ENCODE measurements at places on chromosomes 1 and 21.

- DNase-seq, result no peak
These were observed 107.1 kb upstream of the ERRFI1 start for GRCh38 chr1:8133190-8133589.

- no peak for DNase-seq
These were observed 1536.8 kb downstream of the KCNT2 start for GRCh38 chr1:195071461-195071860.

GRCh38 chr1:60982539-60982938 lies 99.8 kb upstream of the NFIA start:
- no peak for DNase-seq

DNA sequence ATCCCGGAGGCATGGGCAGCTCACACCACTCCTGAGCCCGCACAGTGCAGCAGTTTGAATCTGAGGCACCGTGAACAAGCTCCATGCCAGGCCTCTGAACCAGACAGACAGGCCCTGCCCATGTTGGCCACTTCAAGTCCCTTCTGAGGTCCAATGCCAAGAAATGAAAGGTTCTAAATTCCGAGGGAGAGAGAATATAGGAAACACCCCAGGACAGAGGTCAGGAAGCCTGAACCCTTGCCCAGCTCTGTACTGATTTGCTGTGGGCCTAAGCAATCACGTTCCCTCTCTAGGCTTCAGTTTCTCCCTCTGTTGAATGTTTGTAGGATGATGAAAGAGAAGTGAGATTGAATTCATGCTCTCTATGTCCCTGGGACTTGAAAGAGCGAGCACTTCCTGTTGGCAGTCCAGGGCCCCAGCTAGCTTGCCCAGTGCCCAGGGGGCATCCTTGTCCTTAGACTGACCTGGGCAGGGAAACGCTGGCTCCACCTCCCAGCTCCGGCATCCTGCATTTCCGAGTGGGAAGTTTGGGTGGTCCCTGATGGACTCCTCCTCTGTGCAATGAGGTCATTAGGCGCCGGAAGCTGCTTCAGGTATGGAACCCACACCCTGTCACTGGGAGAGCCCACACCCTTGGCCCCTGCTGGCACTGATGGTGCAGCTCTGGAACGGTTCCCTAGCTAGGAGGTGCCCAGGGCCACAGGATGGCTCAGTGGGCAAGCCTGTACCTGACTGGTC lies 242.4 kb upstream of the TMEM51 start:
- no peak for DNase-seq

- no peak for DNase-seq
These were observed 95.6 kb downstream of the RIPK4 start for GRCh38 chr21:41671212-41671762.

DNA sequence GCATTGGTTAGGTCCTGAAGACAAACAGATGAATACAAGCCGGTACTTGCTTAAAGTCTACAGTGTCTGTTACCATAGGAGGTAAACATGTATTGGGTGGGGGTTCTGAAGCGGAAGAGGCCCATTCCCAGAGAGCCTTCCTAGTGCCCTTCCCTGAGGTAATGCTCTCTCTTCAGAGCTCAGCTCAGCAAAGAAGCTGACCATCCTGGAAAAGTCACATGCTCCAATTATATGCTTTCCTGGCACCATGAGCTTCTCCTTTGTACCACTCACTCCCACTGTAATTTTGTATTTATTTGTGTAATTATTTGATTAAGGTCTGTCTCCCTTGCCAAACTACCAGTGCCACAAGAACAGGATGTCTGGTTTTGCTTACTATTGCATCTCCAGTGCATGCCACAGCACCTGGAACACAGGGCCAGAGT lies 42.0 kb downstream of the RAB3B start:
- DNase-seq, result no peak

- DNase-seq, result no peak
These were observed 15.8 kb downstream of the DENND2D start for GRCh38 chr1:111184663-111185062.

All from activated naive CD4-positive, alpha-beta T cell (primary cell).